Activated CD4-positive, alpha-beta T cell treated with anti-CD3 and anti-CD28 coated beads, Interleukin-2, amount 50 U/mL, for 24 hours (primary cell): ENCODE measurements at places on chromosomes 5 and 9.

DNA sequence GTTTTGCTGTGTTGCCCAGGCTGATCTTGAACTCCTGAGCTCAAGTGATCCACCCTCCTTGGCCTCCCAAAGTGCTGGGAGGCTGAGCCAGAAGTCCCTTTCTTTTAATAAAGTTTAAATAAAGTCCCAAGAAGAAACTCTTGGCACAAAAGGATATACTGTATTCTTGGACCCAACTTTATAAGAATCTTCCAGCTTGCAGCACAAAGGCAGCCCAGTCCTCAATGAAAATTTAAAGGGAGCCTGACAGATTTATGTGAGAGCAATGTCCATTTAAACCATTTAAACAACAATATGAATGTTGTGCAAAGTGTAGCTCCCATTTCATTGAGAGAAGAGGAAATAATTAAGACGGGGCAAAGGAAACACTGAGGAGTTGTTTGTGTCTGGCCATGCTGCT, 217.0 kb downstream of the DOCK8 start:
- DNase-seq: no peak

GRCh38 chr5:139951296-139951924, 91.7 kb downstream of the NRG2 start:
- no peak for DNase-seq

- no peak for DNase-seq
Measured at GRCh38 chr5:96968614-96969013, 32.7 kb downstream of the LNPEP start.

GRCh38 chr9:70385426-70385825, 29.0 kb downstream of the KLF9 start:
- DNase-seq: no peak

- no peak for DNase-seq
Measured at GRCh38 chr9:131092548-131093440, 3.5 kb upstream of the AIF1L start.

- no peak for DNase-seq
Measured at GRCh38 chr9:4935001-4935672, 49.9 kb upstream of the JAK2 start.

DNA sequence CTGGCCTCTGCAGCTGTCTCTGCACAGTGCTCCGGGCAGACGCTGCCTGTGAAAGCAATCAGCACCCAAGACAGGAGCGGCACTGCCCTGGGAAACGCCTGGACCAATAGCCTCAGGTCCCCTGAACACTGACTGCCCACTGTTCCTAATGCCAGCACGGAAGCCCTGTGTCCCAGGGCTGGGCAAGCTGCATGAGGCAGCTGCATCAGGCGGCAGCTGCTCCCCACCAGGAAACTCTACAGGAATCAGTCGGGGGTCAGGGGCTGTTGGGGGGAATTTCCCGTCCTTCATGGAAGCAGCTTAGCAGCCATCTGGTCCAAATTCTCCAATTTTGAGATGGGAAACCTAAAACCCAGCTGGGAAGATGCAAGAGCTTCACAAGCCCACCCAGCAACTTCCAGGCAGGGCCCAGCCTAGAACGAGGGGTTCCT, 118.6 kb downstream of the VAV2 start:
- no peak for DNase-seq

GRCh38 chr9:107548298-107549142, 59.0 kb upstream of the KLF4 start:
- DNase-seq: no peak

DNA sequence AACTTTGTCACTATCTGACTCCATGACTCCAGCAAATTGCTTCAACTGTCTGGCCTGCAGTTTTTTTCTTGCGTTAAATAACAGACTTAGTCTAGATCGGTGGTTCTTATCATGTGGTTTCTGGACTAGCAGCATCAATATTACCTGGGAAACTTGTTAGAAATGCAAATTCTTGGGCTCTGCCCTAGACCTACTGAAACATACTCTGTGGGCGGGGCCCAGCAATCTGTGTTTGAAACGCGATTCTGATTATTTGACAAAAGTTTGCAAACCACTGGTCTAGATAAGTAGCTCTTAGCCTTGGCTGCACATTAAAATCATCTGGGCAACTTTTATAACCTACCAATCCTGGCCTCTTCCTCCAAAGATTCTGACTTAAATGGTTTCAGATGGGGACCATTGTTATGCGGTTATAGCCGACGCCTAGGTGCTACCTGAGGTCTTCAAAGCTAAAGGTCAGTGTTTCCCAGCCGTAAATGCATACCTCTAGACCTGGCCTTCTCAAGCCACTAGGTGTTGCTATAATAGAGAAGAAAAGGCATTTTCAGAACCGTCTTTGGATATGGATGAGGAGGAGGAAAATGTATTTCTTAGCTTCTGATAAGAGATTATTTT, 74.0 kb downstream of the C9orf85 start:
- no peak for DNase-seq

DNA sequence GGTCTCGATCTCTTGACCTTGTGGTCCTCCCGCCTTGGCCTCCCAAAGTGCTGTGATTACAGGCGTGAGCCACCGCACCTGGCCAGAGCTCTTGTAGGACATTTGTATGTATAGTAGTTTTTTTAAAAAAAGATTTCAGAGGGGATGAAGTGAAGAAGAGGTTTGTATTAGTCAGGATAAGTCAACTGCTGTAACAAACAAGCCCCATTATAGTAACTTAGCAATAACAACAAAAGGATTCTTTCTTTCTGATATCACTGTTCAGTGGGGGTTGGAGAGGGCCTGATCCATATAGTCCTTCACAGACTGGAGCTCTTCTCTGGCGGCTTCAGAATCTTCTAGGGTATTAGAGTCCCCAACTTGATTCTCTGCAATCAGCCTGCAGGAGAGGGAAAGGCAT, 50.7 kb upstream of the IL6ST start:
- no peak for DNase-seq

GRCh38 chr5:76982450-76982849, 29.6 kb downstream of the CRHBP start:
- no peak for DNase-seq

DNA sequence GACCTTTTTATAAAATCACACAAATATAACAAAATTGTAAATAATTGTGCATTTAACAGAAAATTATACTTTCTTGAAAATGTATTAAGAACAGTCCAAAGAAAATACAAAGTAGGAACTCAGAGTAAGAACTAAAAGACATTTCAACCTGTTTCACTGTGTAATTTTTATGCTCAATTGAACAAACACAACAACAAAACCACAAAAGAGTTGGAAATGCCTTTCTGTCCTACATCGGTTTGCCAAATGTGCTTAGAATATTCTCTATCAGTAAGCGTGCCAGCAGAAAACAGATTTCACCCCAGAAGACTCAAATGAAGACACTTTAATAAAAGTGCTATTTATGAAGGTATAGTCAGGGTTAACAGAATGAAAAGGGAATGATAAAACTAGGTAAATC, 592.1 kb downstream of the PRELID2 start:
- DNase-seq: no peak

DNA sequence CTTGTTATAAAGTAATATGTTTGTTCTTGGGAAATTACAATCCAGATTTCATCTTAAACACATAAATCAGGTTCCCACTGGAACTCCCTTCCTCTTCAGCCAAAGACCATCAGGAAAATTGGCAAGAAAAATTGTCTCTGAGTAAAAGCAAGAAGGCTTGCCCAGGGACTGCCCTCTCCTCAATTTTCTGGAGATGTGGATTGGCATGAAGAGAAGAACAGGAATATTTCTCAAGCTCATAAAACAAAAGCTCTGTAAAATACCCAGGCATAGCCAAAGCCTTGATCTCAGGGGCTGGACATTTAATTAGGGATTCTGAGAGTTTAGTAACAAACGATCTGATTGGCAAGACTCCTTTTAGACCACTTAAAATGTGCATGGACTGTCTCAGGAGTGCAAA, 223.4 kb downstream of the ZNF608 start:
- no peak for DNase-seq

DNA sequence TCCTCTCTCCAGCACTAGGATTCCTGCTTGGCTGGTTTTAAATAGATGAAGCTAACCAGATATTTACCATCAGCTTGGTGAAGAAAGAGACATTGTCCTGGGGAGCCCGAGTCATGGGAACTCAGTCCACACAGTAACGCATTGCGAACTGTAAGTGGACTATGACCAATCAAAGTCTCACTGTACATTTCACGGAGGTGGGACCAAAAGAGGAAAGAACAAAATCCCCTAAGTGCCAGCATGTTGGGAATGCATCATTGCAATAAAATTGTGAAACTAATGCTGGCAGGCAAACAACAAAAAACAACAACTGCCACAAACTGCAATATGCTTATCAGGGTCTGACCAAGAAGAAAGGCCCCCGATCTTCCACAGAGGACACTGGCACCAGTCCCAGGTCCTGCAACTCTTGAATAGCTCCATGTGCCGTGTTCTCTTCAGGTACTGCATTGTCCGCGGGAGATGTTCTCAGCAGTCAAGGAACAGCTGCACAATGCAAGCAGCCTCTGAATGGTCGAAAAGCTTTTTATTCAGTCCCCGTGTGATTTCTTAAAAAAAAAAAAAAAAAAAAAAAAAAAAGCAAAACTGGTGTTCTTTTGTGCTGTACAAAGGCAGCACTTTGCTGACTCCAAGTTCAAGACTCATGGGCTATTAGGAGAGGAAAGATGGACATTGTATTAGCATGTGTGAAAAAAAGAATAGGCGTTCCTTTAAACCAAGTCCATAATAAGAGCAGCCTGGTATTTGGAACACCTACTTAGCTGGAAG, 38.1 kb downstream of the SEMA6A start:
- DNase-seq: no peak

DNA sequence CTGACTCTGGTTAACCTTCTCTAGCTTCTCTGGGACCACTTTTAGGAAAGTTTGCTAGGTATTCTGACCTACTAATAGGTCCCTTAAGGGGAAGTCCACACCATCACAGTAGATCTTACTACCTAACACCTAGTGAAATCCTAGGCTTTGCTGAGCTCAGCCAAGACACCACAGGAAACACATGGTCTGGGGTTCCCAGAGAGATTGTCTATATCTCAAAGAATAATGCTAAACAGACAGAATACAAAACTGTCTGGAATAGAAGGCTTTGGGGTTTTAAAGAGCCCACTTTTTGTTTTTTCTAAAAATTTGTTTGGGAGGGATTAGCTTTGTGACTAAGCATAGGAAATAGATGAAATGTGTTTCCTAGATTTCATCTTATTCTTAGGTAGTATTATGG, 395.1 kb downstream of the ARHGEF28 start:
- DNase-seq: no peak

GRCh38 chr5:146540414-146540813, 24.4 kb upstream of the GPR151 start:
- no peak for DNase-seq

DNA sequence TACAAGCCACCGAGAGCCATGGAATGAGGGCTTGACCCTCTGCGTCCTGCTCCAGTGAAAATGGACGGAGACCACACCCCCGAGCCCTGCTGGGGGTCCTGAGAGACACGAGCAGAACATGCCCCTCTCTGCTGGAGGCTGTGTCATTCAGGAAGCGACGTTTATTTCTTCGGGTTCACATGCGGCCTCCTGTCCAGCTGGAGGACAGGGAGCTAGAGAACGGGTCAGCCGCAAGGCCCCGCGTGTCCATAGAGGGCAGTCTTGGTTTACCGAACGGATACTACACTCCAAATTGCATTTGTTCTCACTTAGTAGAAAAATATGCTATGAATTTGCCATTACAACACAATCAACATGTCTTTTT, 36.1 kb downstream of the MRPL36 start:
- no peak for DNase-seq

DNA sequence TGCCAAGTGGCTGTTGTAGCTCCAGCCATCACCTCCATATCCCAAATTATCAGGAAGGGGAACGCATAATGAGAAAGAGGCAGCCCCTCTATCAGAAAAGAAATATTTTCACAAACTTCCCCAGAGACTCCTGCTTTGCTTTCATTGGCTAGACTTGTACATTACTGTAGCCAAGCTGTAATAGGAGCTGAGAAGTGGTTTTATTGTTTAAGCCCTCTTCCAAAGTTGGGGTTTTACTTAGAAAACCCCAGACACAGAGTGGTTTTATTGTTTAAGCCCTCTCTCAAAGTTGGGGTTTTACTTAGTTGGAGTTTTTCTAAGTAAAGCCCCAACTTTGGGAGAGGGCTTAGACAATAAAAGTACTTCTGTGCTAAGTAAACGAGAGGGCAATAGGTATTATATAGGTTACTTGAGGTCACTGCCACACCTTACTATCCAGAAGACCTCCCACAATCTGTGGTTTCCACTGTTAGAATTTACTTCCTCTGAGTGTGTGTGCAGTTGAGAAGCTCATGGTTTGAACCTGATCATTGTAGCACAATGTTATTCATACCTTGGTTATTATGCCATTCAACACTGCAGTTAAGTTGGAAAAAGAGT, 215.7 kb upstream of the OTULINL start:
- no peak for DNase-seq

DNA sequence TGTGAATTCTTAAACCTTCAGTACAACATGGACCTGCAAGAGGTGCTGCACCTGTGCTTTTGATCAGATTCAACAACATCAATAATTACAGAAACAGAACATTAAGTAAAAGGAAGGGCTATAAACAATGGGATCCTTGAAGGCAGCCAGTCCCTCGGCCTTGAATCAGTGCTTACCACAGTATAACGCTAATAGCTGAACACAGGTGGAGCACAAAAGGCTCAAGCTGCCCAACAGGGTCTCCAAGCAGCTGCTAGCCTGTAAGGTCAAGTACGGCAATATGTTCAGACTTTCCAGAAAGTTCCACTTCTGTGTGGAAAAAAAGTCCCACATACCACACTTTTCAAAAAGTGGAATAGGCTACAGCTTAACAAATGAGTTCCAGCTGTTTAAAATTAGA, 61.9 kb upstream of the ITGA1 start:
- DNase-seq: no peak
